Stimulated activated naive CD4-positive, alpha-beta T cell treated with Interleukin-2 at 50 U/mL for 16 hours (primary cell): ENCODE measurements at places on chromosomes 11 and 22.

- DNase-seq, result no peak
Measured at GRCh38 chr11:1481483-1481825, 5.1 kb downstream of the MOB2 start.

GRCh38 chr11:117979481-117980211, 6.5 kb upstream of the IL10RA start:
- DNase-seq, result no peak

DNA sequence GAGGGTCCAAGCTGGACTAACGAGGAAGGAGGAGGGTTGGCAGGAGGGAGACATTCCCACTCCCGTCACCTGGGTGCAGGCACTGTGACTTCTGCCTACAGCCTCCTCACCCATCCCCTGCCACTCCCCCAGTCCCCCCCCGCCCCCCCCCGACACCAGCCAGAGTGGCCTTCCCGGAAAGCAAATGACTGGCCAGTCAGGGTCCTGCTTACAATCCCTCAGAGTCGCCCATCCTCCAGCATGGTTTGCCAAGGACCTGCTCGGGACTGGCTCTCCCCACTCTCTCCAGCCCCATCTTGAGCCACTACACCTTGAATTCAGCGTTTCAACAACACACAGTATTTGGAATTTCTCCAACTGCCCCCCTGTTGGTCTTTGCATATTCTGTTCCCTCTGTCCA, 59.6 kb downstream of the THAP12 start:
- no peak for DNase-seq

DNA sequence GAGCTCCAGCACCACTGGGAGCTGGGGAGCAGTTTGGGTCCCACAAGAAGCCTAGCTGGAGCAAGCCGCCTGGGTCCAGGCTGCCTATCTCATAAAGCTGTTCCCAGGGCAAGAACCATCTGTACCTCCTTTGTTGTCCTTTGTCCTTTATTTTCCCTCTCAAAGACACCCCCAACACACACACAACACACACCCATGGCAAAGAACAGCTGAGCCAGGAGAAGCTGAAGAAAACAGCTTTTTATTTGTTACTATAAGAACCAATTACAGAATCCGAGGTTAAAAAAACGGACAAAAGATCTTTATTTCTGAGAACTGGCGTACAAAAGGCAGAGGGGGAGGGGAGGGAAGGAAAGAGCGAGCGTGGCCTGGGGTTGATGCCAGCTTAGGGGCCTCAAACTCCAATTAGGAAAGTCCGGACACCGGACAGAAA, 1.7 kb upstream of the TUT1 start:
- DNase-seq, result no peak

DNA sequence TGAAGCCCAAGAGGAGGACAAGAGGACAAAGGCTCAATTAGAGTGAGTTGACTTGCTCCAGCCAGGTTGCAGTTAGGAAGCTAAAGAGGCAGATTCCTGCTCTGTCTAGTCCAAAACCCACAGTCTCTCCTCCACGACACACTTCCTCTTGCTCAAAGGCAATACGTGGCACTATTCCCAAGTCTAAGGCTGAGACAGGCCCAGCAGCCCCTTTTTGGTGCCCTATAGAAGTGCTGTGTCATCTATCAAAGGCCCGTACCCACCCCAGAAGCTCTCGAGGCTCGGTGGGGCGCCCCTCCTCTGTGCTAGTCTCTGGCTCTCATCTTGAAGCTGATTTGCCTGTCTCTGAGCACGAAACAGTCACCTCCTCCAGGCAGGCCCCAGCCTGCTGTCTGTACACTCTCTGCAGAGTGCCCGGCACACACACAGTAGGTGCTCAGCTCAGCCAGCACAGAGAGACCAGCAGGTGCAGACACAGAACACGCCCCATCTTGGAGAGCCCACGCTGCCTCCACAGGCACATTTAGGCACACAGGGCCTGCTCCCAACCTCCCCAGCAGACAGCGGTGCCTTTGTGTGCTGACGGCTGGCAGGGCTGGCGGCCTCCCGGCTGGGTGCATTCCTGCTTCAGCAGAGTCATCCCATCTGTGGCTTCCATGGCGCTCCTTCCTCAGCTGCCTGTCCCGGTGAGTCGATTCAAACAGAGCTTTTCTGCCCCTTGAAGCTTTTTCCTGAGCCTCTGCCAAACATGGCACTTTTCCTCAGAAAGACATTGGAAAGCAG, 52.8 kb downstream of the MYH9 start:
- DNase-seq, result no peak

GRCh38 chr11:117876341-117877119, at the start of gene FXYD6:
TSS of gene FXYD6 (minus strand) at chr11:117876658. CDS start at chr11:117842776, 33,882 bp downstream.
- DNase-seq, result no peak

- no peak for DNase-seq
Measured at GRCh38 chr22:42069801-42070516, 653 bp downstream of the NAGA start.

DNA sequence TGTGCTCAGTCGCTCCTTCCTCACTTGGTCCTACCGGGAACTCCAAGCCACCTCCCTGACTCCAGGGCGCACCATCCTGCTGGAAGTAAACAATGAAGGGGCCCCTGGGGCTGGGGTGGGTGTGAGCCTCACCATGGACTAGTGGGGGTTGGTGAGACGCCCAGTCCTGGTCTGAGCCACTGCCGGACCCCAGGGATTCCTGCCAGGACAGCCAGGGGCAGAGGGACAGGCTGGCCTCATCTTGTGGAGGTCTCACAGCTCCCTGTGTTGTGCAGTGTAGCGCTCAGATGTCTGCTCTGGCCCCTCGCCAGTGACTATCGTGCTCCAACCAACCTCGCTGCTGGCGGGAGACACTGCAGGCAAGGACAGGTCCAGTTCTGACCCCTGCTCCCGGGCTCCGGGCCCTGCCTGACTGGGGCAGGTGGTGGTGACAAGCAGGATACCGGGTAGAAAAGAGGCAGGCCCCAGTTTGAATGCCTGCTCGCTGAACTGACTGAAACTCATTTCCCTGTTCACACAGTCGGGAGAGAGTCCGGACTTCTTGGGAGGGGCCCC, 1021.4 kb downstream of the BRD1 start:
- DNase-seq, result no peak

DNA sequence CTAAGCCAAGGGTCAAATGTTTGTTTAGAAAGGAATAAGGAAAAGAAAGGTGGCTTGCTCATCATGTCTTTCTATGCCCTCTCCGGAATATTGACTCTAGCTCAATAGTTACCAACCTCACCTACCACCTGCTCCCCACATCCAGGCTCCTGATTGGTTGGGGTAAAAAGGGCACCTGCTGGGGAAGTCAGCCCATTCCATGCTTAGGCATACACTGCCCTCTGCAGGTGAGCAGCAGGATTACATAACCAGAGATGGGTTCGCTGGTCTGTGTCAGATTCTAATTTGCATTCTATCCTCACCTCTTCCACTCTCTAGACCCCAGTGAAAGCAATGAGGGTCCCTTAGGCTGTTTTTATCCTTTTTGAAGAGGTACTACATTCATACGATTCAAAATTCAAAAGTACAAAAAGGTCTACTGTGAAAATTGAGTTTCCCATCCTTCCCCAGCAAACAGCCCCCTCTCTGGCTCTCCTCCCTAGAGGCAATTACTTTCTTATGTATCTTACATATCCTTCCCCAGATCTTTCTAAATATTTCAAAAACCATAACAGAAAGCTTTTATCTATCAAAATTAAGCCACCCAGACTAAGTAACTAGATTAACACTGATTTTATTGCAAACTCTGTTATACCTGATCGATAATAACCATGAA, 98.0 kb upstream of the ASPHD2 start:
- peak; percentile 37 for DNase-seq

DNA sequence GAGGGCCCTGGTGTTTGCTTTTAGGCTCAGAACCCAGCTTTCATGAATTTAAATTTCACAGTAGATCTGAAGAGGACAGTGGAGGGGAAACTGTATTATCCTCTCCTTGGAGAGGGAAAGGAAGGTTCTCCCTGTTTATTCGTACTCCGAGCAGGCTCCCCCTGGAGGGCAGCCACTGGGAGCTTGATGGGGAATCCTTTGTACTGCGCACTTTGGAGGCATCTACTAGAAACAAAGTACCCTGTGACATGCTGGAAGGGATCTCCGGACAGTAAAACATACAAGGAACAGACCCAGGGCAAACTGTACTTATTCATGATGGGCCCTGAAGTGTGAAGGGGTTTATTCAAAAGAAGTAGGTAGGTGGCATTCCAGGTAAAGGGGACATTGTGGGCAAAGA, 27.2 kb downstream of the NAV2 start:
- no peak for DNase-seq

- DNase-seq, result no peak
Measured at GRCh38 chr11:22491555-22492225, 133.9 kb downstream of the FANCF start.

DNA sequence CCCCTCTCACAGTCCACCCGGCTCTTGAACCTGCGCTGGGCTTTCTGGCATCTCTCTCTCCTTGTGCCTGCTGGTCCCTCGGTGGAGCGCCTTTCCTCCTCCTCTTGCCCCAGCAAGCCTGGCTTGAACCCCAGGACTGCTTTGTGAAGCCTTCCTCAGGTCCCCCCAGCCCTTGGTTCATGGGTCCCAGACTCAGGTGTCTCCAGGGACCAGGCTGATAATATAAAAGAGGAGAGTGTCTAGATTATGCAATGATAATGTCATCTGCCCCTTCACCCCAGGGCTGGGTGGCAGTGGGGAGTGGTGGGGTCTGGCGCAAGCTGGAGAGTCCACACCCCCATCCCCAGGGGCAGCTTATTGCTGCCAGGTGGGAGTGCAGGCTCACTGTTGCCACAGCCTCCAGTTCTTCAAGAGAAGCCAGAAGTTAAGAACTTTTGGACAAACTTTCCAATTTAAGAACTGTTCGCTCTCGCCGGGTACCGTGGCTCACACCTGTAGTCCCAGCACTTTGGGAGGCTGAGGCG, 36.6 kb upstream of the PARVG start:
- no peak for DNase-seq

GRCh38 chr22:44493206-44493605, 4.8 kb downstream of the RTL6 start:
- no peak for DNase-seq

DNA sequence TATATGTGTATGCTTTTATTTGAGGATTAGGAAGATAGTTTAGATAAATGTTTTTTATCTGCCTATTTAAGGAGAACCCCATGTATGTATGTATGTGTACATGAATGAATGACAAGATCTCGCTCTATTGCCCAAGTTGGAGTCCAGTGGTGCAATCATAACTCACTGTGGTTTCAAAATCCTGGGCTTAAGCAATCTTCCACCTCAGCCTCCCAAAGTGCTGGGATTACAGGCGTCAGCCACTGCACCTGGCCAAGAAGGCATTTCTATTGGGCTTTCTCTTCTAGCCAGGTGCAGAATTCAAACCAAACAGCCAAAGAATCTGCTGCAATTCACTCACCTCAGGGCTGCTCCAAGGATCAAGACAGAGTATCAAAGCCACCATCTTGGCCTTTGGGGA, 25.5 kb upstream of the DGKZ start:
- no peak for DNase-seq

DNA sequence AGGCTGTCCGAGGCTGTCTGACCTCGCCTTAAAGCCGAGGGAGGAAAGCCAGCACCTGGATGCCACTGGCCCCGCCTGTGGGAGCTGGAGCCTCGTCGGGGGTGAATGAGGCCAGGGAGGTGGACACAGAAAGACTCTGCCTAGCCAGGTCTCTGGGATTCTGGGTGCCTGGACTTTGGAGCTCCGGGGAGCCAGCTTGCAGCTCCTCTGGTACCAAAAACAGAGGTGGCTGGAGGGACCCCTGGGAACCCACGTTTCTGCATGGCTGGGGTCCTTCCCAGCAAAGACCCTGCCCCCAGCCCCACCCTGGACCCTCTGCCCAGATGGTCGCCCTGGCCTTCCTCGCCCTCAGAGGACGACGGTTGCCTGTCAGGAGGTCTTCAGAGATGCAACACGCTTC, 239.7 kb downstream of the BRD1 start:
- no peak for DNase-seq

DNA sequence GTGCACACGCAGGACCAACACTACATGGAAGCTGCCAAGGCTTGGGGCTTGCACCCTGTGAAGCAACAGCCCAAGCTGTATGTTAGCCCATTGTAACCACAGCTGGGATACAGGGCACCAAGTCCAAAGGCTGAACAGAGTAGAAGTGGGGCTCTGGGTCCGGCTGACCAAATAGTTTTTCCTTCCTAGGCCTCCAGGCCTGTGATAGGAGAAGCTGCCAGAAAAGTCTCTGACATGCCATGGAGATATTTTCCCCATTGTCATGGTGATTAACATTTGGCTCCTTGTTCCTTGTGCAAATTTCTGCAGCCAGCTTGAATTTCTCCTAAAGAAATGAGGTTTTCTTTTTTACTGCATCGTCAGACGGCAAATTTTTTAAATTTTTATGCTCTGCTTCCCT, 941.2 kb downstream of the FAM181B start:
- no peak for DNase-seq

DNA sequence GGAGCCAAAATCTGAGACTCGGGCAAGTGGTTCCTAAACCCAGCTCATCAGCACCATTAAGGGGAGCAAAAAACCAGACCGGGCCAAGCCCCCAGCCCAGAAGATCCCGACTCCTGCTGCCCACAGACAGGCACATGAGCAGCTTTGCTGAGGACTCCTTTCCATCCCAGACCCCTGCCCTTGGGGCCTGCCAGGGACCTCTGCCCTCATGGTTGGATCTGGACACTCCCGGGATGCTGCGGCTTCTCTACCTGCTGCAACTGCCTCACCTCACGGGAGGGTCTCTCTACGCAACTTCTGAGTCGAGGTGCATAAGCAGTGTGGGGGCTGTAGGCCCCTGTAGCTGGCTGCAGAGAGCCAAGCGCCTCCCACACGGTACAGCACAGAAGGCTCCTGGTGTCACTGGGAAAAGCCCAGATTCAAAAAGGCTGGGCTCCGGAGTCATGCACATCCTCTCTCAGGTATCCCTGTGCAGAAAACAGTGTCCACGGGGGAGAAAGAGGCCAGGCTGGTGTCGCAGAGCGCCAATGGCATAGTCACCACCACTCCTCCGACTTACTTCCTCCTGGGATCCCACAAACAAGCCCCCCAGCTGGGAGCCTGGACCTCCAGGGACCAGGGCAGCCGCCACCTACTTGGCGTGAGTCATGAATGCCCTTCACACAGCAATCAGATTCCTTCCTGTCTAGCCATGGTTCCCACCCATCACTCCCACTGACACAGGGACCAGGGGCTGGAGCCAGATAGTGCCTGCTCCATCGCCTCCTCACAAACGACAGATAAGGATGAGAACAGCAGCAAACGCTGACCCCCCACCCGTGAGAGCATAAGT, 122.1 kb downstream of the BCR start:
- no peak for DNase-seq

DNA sequence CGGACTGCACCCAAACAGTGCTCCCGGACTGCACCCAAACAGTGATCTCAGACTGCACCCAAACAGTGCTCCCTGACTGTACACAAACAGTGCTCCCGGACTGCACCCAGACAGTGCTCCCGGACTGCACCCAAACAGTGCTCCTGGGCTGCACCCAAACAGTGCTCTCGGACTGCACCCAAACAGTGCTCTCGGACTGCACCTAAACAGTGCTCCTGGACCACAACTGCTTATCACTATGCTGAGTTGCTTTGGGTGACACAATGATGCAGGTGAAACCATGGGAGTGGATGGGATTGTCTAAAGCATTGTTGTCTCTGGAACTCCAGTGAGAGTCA, 90.4 kb downstream of the FBXO7 start:
- no peak for DNase-seq
